Coronary artery (tissue), 2 donors: ENCODE measurements at places on chromosomes 16 and 17.
A peak's percentile ranks its signal among the peaks of the same experiment; 100 is the strongest.

DNA sequence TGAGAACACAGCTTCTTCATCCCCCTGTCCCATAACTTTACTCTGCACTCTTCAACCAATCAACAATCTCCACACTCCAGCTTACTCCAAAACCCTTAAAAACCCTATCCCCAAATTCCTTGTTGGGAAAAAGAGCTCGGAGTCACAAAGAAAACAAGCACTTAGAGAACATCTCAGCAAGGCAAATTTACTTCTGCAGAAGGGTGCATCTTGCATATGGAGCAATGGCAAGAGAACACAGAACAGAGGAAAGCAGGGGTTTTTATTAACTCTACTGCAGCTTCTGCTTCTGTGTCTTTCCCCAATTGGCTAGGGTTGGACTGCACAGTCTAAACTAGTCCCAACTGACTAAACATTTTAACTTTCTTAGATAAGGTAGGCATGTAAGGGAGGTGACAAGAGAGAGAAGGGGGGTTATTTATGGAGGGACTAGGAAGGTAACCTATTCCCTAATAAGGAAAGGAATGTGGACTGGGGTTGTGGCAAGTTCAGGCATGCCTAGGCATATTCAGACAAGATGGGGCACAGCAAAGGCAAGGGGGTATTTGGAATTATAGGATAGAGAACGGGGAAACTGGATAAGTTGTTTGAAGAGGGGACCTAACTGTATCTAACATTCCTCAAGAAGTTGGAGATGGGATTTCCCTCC lies 125.5 kb downstream of the CACNG3 start:
- no peak for DNase-seq

DNA sequence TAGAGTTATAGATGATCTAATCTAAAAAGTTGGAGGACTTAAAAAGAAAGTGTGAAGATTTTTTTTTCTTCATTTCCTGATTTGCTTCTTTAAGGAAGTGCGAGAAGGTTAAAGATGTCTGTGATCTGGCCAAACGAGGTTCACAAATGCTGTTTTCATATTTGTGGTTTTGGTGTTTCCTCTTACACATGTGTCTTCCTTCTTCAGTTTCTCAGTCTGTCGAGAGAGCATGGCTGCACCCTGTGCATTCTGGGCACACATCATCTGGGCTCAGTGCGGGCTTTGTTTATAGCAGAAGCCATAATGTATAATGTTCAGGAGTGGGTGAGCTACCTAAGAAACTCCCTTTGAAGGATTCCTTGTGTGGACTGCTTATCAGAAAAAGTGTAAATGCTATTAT lies 260.4 kb upstream of the TBX2 start:
- no peak for DNase-seq

DNA sequence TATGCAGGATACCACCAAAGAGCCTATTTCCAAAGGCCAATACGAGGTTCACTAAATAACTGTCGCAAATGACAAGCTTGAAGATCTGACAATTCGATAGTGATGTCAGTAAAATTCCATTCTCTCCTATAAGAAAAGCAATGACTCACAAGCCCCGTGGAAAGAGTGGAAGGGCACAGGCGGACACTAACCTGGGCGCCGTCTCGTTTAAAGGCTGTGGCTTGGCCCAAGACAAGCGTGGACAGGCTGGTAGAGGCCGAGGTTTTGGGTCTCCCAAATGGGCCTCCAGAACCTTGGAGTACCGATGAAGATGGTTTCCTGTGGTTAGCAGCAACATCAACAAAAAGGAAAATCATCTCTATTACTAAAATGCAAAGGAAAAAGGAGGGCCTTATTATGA lies 16.5 kb upstream of the SLC38A8 start:
- DNase-seq = peak; percentile 45

- no peak for DNase-seq
These were observed 44.3 kb upstream of the PSMD7 start for GRCh38 chr16:74252329-74252728.

DNA sequence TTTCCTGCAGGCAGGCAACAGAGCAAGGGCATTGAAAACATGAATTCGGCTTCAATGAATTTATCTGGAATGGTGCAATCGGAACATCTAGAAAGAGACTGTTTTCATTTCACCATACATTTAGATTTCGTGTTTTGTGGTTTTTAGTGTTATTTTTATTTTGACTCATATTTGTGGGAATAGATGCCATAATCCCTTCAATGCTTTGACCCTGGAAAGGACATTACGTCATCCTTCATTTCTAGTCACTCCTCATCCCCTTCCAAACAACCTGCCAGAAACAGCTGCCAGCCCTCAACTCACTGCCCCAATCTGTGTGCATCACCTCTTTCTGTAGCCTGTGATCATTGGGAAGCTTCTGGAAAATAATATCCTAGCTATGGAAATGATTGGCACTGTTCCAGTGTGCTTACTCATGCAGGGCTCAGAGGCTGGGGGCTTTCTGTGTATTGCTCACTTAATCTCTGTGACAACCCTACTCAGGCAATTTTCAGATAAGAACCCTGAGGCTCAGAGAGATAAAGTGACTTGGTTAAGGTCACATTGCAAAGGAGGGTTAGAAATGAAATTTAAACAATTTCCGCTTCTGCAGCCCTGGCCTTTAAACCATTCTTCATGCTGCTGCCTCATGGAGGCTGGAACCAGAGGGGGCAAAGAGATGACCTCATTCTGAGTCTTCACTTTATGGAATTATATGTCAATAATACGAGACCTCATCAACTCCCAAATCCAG lies 9.5 kb upstream of the KSR1 start:
- no peak for DNase-seq

DNA sequence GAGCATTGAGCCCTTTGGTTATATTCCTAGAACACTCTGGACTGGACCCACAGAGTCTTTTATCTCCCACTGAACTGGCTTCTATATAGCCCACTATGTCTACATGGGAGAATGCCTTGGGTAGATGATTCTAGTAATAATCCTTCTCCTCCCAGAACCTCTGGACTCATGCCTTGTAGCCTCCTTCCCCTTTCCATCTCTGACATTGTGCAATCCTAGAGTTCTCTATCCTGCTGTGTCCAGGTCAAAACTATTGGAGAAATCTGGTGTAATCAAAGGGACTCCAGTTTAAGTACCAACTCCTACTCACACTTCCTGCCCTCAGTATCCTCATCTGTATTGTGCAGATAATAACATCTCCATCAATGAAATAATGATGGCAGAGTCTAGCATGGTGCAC lies 9.1 kb downstream of the RCVRN start:
- DNase-seq = no peak

DNA sequence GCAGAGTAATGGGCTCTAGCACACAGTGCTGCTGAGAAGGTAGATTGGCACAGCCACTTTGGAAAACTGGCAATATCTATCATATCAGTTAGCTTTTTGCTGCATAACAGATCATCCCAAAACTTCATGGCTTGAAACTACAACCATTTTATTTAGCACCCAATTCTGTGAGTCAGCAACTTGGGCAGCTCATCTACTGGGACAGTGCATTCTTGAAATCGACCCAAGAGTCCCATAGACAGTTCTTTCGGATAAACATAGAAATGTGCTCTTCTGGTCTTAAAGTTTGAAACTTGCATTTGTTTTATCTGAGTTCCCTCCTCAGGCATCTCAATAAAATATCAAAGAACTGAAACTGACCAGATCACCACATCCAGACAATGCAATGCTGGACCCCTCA lies 76.7 kb downstream of the CEP112 start:
- DNase-seq = no peak

GRCh38 chr17:3038941-3039340 lies 24.5 kb downstream of the OR1D5 start:
- peak; percentile 45 for DNase-seq

DNA sequence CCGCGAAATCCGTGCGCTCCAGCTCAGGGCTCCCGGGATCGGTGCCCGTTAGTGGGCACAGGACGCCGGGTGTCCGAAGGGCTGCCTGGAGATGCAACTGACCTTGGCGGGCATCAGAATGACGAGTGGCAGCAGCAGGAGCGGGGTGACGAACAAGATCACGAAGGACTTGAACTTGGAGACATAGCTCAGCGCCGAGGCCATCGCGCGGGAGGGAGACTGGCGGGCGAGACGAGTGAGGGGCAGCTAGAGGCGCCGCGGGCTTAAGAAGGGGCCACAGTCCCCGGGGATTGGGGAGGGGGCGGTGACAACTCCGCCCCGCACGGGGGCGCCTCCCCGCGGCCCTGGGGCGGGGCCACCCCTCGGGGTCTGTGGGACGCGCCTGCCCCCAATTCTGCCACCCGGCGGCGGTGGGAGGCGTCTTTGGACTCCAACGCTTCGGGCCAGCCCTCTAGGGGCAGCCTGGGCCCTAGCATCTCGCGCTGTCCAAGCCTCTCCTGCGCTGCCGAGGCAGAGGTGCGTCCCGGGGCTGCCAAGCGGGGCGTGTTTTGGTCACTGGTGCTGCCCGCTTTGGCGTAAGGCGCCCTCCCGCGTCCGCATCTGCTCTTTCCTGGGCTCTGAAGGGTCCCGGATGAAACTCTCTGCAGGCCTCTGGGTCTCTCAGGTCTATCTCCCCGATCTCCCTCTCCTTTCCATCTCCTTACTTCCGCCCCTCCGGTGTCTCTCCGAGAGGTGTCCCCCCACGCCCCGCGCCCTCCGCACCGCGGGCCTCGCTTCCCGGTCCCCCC lies at the start of gene SLC13A5:
TSS of gene SLC13A5 (minus strand) at position 240 of the 788 bp plus-strand sequence. CDS start at position 204, 36 bp downstream.
- no peak for DNase-seq
